Activated CD4-positive, alpha-beta T cell treated with anti-CD3 and anti-CD28 coated beads, Interleukin-2, amount 50 U/mL, for 24 hours (primary cell): ENCODE measurements at places on chromosomes 12 and 14.
A peak's percentile ranks its signal among the peaks of the same experiment; 100 is the strongest.

DNA sequence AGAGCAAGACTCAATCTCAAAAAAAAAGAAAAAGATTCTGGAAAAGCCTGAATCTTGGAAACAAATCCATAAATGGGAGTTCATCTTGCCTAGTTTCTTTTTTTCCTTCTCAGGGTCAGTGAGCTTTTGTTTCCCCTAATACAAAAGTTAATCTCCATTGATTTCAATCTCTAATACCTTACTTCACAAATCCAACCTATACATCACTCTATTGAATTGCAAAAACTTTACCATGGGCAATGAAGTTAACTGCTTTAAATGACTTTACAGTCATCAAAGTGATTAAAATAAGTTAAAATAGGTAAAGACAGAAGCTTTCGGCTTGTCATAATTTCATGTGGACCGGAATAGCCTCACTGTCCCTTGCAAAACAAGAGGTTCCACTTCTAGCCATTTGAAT is 1012.7 kb upstream of the SEL1L start:
- DNase-seq: no peak

DNA sequence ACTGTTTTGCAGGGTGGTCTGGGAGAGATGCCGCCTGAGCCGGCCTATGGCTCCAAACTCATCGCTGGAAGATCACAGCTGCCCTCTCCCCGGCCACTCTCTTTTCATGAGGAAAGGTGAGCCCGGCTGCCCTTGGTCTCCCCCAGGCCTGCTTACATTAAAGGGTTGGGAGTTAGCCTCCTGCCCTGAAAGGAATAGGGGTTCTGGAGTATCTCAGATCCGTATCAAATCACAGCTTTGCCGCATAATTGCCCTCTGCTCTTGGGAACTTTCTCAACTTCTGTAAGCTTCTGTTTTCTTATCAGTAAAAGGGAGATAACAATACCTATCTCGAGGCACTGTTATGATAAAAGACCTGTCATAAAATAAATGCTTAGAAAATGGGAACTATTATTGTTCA is 17.6 kb downstream of the PHLDA1 start:
- DNase-seq: no peak

DNA sequence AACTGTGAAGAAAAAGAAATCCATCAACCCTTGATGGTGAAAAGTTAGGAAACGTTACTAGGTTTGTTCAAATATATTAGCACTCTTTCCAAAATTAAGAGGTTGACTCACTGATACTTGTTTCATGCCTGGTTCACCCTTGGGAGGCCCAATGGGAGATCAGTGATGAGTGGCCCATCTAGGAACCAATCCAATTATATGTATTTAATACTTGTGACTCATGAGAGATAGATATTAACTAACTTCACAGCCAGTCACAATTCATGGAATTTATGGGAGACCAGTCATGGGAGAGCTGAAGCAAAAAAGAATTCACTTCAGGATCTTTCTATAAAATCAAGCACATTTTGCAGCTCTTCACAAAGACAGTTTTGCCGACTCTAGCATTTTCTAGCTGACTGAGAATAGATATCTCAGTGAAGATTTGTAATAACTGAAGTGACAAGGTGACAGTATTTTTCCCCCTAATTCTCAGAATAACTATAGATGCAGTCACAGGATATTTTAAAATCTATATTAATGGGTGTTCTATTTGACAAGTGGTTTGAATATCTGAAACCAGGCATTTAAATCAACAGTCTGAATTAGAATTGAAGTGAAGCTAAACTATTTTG is 230.2 kb downstream of the EPS8 start:
- no peak for DNase-seq

DNA sequence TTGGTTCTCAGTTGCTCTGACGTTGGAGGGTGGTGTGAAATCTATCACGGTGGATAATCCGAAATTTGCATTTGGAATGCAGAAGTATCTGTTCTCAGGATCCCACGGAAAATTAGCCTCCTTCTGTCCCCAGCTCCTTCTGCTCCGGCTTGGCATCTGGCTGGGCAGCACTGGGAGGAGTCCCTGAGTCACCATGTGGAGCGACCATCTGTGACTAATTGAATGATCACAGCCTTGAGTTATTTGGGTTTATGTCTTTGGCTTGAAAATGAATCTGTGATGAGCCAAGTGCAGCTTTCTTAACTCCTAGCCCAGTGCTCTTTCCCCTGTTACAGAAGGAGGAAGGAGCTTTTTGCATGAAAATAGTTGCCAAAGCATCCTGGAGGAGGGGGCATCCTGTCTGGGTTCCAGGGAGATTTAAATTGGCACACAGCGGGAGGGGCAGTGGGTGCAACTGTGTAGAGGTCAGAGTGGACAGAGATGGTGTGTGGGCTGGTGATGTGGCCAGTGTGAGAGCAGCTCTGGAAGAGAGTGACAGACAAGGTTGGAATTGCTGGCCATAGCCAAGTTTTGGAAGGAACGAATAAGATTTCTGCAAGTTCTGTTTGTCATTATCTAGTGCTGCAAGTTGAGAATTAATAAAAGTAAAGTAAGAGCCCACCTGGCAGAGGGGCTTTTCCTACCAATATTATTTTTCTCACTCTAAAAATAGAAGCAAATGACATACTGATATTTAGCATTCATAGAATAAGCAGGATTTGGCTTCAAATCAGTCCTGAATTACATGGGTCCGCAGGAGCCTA is 74.4 kb downstream of the SLC24A4 start:
- no peak for DNase-seq

DNA sequence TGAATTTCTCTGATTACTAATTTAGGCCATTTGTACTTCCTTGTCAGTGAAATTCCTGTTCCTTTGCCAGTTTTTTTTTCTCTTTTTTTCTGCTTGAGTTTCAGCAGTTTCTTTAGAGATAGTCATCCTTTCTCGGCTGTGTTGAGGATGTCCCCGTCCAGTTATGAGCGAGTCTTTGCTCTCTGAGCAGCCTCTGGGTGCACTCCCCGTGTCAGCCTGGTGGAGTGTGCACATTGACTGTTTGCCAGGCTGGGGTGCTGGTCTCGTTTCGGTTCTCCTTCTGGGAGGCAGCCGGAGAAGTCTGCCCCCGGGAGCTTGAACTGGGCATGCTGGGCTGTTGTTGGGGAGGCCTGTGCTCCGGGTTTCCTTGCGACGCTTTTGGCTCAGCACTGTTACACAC is 3.0 kb downstream of the PACS2 start:
- DNase-seq: no peak

DNA sequence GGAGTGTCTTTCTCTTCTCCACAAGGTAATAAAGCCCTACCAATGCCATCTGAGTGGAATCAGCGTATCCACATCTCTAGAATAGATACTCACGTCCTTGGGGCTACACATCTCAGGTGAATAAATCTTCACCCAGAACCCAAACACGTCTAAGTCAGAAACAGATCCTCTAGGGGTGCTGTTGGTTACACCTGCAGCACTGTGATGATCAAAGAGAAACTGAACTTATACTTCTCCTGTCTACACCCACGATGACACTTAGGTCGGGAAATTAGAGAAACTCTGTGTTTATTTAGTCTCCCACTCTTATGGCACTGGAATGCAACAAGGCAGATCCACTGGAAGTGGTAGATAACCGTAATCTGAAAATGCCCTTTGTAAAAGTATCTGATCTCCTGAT is 46.2 kb downstream of the WIF1 start:
- DNase-seq: no peak

DNA sequence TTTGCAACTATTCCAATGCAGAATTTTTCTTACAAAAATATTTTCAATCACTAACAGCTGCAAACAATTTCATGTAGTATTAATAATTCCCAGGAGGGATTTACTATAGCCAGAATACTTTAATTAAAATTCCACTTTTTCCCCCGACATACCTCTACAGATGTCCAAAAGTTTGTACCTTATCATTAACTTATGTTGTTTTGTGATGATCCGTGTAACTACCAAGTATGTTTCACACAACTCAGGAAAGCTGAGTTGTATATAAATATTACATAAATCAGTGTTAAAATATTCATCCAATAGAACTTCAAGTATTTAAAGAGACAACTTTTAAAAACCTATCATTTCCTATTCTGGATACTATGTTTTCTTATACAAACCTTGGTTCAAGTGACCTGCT is 2.4 kb downstream of the EPS8 start:
- no peak for DNase-seq

- DNase-seq: no peak
Measured at GRCh38 chr12:45426294-45426693, 210.4 kb downstream of the ANO6 start.

- DNase-seq: no peak
Measured at GRCh38 chr12:47318963-47319362, 239.2 kb upstream of the AMIGO2 start.

GRCh38 chr14:99595034-99595433 is 9.0 kb downstream of the CCDC85C start:
- DNase-seq: peak; percentile 20

DNA sequence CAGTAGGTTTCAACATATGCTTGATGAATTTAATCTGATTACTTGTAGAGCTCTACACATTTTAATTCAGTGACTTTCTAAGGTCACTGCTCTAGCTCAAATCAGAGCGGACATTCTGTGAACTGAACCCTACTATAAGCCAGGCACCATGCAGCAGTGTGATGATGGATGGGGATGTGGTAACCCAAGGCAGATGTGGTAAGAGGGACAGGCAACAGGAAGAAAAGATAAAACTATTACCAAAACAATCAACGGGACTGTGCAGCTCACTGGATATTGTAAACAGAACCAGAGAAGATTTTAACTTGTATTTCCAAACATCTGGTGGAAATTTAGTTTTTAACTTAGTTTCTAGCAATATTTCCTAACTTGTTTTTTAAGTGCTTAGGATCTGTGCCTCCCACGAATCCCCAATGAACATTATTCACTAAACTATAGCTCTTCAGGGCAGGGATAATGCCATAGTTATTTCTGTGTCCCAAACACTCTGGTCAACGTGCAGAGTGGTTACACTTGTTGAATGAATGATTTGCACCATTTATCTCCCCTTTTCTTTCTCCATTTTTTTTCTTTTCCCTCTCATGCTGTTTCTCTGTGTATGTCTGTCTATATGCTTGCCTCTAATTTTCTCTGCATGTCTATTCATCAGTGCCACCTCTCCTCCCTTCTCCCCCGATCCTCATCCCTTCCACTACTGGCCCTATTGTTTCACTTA is 3.0 kb downstream of the ERO1A start:
- DNase-seq: no peak

GRCh38 chr12:71731439-71732356 is 23.0 kb upstream of the RAB21 start:
- no peak for DNase-seq

DNA sequence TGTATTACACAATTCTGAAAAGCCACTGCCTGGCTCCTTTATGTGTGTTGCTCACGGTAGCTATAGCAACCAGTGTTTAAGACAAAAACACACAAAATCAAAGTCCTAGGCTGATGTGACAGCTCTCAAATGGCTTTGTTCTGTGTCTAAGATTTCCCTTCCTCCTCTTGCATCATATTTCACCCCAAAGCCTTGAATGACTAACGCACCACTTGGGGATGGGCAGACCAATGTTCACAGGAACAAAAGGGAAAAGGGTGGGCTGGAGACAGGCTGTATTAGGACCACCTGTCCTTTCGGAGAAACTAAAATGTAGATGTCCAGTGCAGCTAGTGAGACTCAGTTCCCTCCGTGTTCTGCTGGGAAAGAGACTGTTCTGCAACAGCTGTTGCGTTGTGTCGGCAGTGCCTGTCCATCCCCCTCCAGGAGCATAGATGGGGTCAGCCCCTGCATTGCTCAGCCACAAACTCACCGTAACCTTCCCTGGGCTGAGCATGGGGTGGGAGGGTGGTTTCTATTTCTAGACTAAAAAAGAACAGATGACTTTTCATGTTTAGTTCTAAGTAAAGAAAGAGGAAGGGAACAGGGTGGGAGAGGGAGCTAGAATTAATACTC is 26.8 kb upstream of the DAAM1 start:
- DNase-seq: no peak
